ENCODE measurements at places on chromosomes 4 and X.

DNA sequence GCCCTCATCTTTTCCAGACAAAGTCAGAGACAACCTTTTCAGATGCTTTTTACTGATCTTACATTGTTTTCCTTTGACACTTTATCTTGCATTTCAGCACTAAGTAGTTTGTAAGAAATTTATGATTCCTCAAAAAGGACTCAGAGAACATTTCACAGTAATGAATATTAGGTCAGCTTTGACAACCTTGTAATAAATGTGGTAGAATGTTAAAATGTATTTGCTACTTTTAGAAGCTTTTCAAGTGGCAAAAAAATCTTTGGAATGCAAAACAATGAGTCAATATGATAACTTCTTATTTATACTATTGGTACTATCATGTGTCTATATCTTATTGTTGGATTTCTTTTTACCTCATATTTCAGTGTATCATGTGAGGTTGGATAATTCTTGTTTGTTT lies 146.2 kb upstream of the FAT4 start:
- DNase-seq, result no peak

DNA sequence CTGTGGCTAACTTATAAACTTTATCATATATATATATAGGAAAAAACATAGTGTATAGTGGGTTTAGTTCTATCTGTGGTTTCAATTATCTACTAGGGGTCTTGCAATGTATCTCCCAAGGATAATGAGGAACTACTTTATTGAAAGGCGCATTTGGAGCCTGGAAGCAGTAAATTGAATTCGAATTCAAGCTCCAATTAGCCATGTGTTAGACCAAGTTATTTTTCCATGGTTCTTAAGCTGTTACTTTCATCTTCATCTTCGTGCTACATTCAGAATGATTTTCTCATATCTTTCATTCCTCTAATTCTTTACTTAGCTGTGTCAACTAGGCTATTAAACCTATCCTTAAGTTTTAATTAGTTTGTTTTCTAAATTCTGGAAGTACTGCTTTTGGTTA lies 27.2 kb upstream of the MANBA start:
- DNase-seq, result no peak

DNA sequence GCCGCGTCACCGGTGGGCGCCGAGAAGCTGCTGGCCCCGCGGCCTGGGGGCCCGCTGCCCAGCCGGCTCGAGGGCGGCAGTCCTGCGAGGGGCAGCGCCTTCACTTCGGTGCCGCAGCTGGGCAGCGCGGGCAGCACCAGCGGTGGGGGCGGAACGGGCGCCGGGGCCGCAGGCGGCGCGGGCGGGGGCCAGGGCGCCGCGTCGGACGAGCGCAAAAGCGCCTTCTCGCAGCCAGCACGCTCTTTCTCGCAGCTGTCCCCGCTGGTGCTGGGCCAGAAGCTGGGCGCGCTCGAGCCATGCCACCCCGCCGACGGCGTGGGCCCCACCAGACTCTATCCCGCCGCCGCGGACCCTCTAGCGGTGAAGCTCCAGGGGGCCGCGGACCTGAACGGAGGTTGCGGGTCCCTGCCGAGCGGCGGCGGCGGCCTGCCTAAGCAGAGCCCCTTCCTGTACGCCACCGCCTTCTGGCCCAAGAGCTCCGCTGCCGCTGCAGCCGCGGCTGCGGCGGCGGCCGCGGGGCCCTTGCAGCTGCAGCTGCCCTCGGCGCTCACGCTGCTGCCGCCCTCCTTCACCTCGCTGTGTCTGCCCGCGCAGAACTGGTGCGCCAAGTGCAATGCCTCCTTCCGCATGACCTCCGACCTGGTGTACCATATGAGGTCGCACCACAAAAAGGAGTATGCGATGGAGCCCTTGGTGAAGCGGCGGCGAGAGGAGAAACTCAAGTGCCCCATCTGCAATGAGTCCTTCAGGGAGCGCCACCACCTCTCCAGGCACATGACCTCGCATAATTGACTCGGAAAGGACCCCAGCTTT lies 5.6 kb downstream of the PRDM8 start:
- no peak for DNase-seq

DNA sequence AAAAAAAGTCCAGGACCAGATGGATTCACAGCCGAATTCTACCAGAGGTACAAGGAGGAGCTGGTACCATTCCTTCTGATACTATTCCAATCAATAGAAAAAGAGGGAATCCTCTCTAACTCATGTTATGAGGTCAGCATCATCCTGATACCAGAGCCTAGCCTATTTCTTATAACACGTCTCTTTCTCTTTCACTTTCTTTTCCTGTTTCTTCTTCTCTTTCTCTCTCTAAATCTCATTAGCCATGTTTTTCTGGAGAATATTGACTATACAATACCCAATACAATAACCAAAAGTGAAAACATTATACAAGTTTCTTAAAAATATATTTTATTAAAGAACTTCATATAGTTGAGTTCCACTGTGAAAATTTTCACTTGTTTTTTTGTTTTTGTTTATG lies 1154.9 kb upstream of the PCDH7 start:
- DNase-seq, result no peak

- no peak for DNase-seq
These were observed 2.7 kb downstream of the SLC39A8 start for GRCh38 chr4:102342404-102343074.

DNA sequence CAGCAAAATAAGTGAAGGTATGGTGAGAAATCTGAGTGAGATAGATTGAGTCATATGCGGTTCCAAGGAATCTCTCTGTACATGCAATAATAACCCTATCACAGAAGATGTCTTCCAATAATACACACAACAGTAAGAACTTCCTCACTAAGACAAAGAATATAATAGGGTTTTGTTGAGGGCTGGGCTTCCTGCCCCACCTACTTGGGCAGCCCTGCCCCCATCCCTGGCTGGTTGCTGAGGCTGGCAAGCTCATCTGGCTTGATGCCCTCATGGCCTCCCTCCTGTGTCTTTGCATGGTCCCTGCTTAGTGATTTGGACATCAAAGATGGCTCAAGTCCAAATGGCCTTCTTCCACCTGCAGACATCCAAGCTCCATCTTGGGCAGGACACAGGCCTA lies 2.7 kb downstream of the GEMIN8 start:
- peak; percentile 14 for DNase-seq

GRCh38 chr4:77358315-77358928 lies 201.4 kb downstream of the CCNG2 start:
- DNase-seq, result no peak

DNA sequence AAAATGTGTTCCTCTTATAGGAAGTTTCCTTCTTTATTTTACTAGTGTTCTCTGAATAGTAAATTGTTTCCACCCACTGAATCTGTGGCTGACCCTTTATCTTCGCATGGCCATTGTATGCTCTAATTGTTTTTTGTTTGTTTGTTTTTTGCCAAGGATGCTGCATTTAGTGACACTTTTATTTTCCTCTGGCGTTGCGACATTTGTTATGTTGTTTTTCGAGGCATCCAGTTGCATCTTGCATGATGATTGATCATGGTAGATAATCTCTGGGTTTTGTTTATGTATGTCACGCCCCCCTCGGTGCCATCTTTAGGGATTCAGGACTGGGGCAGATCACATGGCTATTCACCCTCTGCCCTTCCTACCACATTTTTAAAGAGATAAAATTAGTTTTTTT lies 2.2 kb downstream of the NMU start:
- no peak for DNase-seq

DNA sequence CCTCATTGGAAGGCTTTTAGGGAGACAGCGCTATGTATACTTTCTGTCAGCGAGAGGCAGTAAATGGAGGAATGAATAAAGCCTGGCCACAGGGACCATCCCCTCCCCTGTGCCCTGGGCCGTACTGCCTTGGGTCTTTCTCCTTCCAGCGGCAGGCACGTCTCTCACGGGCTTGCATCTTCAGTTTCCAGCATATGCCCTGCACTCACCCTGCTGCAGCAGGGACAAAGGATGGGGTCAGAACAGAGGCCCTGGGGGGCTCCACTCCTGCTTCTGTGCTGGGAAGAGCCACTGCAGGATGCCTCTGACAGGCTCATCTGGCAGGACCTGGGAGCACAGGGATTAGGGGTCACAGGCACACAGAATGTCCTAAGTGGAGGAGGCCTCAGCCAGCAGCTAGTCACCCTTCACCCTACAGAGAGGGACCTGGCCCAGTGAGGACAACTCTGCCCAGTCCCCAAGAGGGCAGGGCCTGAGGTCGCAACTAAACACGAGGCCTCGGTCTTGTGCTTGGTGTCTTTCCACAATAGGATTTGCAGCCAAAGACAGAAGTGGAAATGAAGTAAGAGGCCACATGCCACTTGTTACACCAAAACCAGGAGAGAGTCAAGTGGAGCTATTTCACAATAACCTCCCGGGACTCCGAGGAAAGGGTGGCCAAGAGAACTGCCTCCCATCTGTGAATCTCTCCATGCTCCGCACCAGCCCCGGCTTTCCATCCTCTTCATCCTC lies 150.8 kb downstream of the AFAP1 start:
- peak; percentile 54 for DNase-seq

DNA sequence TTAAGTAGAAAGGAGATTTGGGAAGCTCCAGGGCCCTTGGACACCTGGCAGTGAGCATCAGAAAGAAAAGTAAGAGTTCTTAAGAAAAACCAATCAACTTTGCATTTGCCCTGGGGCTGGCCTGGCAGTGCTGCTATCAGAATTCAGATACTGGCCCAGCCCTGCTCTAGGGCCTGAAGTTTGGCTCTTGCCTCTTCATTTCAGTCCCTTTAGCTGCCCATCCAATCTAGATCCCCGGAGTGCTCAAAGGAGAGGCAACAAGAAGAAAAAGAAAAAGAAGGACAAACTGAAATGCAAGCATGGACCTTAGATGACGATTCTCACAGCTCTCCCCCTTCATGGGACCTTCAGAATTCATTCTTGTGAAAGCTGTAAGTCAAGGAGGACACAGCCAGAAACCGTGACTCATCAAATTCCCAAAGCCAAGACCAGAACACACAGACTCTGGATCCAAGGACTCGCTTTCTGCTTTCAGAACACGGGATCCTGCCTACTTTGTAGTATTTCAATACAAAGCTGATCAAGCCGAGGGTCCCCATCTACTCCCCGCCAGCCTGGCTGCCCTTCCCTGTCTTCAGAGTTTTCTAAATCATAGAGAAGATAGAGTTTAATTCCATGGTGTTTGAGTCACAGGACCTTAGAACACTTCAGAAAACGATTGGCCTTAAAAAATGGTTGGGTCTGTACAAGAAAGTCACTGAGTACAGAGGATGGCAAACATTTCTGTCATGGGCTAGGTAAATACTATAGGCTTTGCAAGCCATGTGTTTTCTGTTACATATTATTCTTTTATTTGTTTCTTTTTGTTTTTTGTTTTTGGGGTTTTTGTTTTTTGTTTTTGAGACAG lies 103.7 kb downstream of the RBM47 start:
- no peak for DNase-seq

- no peak for DNase-seq
These were observed 2.4 kb upstream of the EGF start for GRCh38 chr4:109910256-109910655.

DNA sequence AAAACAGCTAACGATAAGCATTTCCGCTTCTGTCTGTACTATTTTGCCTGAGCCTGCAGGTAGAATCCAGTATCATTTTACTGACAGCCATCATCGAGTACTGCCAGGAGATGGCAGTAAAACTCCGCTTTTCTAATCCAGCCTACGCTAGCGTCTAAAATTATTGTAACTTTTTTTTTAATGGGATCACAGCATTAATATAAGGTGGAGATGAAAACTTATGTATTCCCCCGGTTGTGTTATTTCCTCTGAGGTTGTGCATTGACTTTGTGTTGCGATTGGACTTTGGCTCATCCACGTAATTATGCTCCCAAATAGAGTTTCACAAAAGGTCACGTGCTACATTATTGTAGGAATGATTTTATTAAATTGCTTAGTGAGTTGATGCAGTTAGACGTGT lies 248.1 kb downstream of the C4orf33 start:
- no peak for DNase-seq

GRCh38 chr4:15297344-15297743 lies 130.5 kb upstream of the C1QTNF7 start:
- DNase-seq, result no peak

DNA sequence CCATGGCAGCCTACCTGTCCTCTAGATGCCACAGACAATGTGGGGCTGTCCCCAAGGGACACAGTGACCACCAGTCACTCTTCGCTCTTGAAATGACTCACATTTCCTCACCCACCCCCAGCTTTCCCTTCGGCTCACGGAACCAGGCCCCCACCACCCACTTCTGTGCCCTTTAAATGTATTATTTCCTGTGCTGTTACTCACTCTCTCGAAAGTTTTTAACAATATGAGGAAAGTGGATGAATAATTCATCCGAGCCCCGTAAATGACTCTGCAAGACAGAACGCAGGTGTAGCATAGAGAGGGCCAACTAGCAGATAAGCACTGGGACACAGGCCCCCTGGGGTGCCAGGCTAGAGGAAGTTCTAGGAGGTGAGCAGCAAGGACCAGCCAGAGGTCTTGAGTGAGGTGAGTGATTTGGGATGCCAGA lies 179.5 kb upstream of the TBL1X start:
- no peak for DNase-seq

DNA sequence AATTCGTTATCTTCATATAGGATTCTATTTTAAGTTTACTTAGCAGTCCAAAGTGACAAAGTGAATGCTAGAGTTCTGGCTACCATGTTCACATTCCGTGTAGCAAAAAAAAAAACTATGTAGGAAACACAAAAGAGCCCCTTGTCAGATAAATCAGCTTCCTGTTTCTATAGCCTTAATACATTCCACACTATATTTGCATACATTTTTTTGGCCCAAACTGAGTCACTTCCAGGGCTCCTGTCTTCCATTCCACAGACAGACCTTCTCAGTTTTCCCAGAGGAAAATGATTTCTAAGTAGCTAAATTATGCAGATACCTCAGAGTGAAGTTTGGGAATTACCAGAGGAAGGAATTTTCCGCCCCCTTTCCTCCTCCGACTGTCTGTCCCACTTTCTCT lies 841.9 kb upstream of the HS3ST1 start:
- DNase-seq, result no peak

DNA sequence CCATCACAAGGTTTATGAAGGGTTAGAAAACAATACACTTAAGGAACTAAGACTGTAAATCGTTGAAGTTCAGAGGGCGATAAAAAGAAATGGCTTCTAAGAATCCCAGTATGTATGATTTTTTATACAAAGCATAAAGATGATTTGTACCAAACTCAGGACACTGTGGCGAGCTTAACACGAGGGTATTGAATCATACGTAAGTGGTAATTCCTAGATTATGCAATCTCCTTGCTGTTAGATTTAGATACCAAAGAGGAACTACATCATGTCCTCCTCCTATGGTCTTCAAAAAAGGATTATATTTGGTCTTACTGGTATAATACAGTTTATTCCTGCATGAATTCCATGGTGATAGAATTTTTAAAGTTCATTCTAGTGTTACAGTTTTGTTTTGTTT lies 23.9 kb downstream of the NFKB1 start:
- DNase-seq, result no peak

DNA sequence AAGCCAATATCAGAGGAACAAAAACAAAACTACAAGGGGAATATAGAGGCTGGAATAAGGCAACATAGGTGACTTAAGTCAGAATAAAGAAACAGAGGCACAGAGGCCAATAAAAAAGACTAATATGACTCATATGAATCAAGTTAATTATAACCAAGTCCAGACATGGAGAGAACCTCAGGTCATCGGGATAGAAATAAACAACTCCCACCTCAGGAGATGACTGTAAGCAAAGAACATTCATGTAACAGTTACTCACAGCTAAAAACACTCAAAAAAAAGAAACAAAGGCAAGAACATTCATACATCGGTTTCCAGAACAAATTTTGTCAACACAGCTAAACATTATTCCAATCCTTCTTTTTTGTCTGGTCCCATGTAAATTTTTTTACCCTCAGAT lies 60.3 kb upstream of the RXFP1 start:
- no peak for DNase-seq

Measured in left ventricle myocardium inferior (tissue), 1 donor.